Stimulated activated CD8-positive, alpha-beta memory T cell treated with anti-CD3 and anti-CD28 coated beads, Interleukin-4, amount 100 ng/mL, for 1 hour (primary cell): ENCODE measurements at places on chromosomes 4 and X.

- no peak for DNase-seq
Observed at GRCh38 chrX:107676559-107677378, 48.5 kb downstream of the PRPS1 start.

DNA sequence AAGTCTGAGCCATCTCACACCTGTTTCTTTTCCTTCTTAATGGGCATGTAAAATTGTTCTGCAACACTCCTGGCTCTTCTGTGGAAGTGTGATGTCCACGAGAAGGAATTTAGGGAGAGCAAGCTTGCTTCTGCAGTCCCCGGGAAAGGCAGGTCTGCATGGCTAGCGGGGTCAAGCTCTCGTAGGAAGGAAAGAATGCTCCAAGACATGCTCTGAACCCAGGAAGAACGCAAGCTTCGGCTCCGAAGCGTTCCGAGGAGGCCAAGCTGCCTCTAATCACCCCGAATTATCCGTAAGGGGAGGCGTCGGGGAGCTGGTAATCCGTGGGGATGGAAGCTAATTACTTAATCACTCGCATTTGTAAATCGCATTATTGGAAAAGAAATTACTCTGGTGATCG is 177.7 kb downstream of the CRLF2 start:
- DNase-seq, result no peak

DNA sequence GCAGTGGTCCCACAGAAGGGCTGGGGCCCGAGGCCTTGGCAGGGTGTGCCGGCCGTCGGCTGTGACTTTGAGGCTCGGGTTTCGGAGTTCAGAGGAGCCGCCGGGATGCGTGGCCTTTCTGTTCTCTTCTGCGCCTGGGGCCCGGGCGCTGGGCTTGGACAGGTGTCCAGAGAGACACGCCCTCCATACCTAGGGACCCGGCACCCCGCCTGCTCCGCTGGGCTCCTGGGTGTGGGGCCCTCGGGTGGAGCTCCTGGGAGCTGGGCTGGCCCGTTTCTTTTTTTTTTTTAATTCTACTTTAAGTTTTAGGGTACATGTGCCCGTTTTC is 11.3 kb downstream of the FGFRL1 start:
- DNase-seq, result no peak

- DNase-seq, result no peak
Observed at GRCh38 chr4:95167805-95168204, 381.0 kb downstream of the UNC5C start.

GRCh38 chrX:21503593-21503992 is 129.4 kb downstream of the CNKSR2 start:
- no peak for DNase-seq

DNA sequence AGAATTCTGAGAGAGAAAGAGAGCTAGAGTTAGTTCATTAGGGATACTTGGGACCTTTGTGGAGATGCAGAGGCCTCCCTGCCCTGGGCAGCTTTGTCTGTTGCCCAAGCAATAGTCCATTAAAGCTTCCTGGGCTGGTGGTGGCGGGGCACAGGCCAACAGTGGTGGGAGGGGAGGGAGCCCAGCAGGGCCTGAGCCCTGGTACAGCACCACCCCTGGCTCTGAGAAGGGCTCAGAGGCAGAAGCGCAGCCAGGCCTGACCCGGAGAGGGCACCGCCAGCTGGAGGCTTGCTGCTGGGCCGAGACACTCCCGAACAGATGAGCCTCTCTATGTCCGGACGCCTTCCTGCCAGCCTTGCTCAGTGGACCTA is 65.3 kb downstream of the EFNB1 start:
- no peak for DNase-seq

DNA sequence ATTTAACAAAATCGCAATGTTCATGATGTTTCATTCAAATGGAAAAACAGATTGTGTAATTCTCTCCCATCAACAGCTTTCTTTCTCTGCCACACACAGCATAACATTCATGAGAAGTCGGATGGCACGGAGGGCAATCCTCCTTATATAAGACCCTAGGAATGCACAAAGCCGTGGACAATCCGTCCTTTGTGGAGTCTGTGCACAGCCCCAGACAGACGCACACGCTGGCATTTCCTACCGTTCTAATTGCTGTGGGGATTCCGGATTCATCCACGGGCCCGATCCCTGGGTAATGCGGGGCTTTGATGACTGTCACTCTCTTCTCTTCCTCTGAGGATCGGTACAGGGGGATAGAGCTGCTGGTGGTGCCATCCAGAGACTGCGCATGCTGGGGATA is 121.9 kb upstream of the PDLIM3 start:
- DNase-seq, result no peak

DNA sequence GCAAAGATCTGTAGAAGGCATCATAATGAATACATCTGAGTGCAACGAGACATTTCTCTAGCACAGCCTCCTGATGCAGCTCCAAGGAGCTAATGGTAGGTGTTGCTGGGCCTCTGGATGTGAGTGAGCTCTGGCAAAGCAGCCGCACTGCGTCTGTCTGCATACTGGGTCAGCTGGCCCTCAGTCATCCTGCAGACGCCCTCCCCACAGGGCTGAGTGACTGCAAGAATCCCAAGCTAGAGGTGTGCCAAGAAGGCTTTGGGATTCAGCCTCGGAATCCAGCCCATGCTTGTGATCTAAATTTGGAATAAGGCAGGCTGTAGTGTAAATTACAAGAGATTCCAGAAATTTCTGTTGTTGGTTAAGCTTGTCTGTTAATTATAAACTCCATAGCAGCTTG is 18.5 kb downstream of the HERC3 start:
- DNase-seq, result no peak

DNA sequence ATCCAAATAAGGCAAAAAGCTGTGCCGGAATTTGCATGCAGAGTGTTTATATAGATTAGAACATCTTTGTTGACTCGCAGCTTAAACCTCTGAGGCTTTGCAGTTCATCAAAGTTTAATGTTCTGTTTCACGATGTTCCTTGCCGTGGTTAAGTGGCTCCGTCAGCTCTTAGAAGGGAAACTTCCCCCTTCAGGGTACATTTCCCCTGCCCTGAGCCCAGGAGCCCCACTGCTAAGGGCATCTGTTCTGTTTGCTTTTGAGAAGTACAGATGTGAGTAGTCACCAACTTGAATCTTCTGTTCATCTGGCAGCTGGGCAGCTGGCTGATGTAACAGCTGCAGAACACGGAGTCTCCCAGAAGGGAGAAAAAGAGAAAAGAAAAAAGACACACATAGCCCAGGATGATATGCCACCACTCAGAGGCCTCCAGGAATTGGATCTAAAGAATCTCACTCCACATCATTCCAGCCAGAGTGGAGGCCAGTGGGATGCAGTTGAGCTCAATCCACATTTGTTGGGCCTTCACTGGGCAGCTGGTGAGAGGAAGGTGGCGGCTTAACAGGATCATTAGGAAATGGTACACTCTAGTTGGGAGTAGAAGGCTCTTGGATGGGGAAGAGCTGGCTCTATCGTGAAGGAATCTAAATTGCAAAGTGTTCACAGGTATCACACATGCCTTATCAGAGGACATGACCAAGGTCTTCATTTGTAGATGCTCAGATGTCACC is 178.7 kb upstream of the RBPJ start:
- no peak for DNase-seq

GRCh38 chr4:41315862-41316261 is 59.1 kb downstream of the UCHL1 start:
- no peak for DNase-seq

- DNase-seq, result no peak
Observed at GRCh38 chr4:183553601-183554345, 48.9 kb downstream of the ING2 start.

DNA sequence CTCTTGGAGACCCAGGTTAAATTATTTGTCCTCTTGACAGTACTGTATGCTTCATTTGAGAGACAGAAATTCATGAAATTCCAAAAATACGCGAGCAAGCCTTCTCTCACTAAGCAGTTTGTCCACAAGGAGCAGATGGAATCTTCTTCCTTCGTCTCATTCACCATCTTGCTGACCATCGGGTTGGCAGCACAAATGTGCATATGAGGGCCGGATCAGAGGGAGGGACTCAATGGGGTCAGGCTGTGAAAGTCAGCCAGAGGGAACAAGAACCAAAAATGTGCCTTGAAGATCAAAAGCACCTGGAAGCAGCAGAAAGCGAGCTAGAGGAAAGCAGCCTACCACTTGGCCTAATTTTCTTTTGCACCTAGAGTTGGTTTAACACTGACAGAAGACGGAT is 16.4 kb downstream of the NHSL2 start:
- DNase-seq, result no peak

DNA sequence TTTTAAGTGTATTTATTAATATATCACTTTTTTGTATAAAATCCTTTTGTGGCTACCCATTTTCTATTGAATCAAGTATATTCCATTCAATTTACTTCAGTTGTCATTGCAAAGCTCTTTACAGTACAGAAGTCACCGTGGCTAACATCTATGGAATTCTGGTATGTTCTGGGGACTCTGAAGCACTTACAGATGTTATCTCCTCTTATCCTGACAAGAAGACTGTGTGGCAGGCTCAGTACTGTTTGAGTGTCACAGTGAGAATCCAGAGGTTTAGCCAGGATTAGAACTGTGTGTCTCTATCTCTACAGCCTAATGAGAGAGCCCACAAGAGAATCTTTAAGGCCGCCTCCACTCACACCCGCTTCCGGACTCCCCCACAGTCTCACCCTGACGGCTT is 78.2 kb upstream of the SORBS2 start:
- DNase-seq, result no peak

DNA sequence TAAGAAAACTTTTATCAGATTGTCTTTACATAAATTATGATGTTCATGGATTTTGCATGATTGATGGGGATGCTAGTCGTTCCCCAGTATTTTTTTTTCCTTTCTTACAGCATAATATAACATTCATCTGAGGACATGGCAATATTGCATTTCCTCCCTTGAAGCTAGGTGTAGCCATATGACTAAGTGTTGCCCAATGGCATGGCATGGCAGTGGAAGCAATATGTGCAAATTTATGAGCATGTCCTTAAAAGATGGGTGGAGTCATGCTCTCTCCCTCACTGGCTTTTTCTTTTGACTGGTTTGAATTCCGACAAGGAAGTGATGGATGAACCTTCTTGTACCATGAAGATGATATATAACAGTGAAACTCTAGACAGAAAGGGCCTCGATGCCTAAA is 96.3 kb downstream of the BANK1 start:
- DNase-seq, result no peak

- DNase-seq, result no peak
Observed at GRCh38 chr4:108443585-108443984, 176.8 kb upstream of the RPL34 start.

GRCh38 chr4:11623726-11624037 is 195.0 kb upstream of the HS3ST1 start:
- no peak for DNase-seq

GRCh38 chr4:78622253-78622979 is 70.8 kb downstream of the ANXA3 start:
- no peak for DNase-seq

DNA sequence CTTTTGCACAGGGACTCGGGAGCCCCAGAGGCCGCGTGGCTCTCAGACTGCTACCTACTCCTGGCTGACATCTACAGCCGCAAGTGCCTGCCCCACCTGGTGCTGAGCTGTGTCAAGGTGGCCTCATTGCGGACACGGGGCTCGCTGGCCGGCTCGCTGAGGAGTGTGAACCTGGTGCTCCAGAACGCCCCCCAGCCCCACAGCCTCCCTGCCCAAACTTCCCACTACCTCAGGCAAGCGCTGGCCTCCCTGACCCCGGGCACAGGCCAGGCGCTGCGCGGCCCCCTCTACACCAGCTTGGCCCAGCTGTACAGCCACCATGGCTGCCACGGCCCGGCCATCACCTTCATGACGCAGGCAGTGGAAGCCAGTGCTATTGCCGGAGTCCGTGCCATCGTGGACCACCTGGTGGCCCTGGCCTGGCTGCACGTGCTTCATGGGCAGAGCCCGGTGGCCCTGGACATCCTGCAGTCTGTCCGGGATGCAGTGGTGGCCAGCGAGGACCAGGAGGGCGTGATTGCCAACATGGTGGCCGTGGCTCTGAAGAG is 28.8 kb downstream of the SH3TC1 start:
- DNase-seq, result no peak

DNA sequence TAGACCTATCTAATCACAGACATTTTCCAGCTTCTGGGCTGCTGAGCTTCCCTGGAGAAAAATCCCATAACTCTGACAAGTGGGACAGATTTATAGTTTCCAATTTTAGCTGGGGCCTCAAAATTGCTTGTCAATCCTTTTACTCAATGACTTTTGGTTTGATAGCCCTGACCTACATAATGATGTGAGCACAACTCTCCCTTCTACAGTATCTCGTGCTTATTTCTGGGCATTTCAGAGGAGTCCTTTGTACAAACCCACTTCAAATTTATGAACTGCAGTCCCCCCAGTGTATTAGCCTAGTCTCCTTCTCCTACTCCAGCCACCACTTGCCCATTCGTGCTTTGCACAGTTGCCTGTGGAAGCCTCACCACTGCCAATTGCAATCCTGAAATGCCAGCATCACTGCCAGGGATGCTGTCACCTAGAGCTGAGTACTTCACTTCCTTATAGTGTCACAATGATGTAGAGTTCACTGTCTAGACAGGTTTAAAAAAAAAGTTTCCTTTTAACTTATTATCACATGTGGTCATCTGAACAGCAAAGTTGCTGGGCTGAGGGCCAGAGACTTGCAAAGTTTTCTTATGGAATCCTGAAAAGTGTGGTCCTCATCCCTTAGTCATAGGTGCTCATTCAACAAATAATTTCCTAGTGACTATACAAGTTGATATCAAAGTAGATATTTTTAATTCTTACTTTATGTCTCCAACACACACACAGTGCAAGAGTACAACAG is 21.2 kb downstream of the TRAM1L1 start:
- DNase-seq, result no peak

GRCh38 chr4:172105918-172106317 is 292.7 kb downstream of the GALNTL6 start:
- no peak for DNase-seq

DNA sequence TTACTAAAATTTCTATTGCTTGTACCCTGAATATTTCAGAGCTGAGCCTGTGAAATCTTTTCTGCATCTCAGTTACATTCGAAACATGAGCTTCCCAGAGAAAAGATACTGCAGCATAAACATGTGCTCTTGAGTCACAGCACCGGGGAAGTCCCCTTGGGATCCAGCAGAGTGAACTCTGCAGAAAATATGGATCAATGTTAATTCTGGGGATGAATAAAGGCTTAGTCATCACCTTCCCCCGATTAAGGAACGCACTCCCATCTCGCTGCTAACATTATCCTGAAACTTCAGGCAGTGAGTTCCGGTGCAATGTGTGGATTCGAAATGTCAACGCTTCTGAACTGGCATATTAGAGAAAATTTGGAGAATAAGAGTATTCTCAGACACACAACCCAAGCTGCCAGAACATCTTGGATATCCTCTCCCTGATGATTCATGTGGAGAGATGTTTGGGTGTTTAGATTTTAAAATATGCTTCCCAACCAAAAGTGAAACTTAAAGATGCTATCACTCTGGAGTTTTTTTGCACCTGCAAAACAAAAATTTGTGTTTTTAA is 90.8 kb downstream of the IRF2 start:
- no peak for DNase-seq

GRCh38 chr4:80228460-80228859 is 31.2 kb downstream of the PRDM8 start:
- DNase-seq, result no peak

DNA sequence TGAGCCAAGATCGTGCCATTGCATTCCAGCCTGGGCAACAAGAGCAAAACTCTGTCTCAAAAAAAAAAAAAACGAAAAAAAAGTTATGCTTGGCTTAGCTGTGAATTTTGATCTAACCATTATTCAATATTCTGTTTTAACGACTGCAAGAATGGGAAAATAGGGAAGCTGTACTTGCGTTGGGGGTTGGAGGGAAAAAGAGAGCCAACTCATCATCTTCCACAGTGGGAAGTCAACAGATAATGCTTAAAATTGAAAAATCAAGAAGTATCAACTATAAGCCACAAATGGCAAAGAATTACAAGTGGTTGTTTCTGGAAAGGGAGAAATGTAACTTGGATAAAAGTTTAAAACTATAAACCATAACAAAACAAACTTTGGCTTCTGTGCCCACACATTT is 2.9 kb downstream of the TEC start:
- DNase-seq, result no peak
